ENCODE measurements at places on chromosomes 6 and 20.

- no peak for DNase-seq
Observed at GRCh38 chr6:18309046-18309445, 44.7 kb upstream of the DEK start.

DNA sequence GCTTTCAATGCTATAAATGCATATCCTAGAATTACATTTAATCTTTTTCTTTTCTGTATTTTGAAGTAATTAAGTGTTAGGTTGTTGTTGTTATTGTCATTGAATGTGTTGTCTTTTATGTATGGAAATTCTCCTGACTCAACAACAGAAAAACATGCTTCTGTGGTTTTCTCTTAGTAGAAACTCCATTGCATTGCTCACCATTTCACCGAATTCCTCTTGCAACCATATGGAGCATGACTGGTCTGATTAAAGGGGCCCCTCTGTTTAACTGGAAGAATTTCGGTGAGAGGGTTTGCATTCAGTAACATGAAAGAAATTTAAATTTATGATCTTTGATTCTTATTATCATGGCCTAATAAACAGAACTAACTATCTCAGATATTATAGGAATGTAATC, 454.3 kb upstream of the JARID2 start:
- DNase-seq, result no peak

GRCh38 chr6:16999491-17000436, 102.1 kb upstream of the STMND1 start:
- peak; percentile 69 for DNase-seq

- DNase-seq, result peak; percentile 30
Observed at GRCh38 chr6:148239801-148240460, 102.7 kb upstream of the SASH1 start.

- DNase-seq, result no peak
Observed at GRCh38 chr20:40333591-40333990, 355.4 kb downstream of the MAFB start.
